ENCODE measurements at places on chromosomes 4 and X.

DNA sequence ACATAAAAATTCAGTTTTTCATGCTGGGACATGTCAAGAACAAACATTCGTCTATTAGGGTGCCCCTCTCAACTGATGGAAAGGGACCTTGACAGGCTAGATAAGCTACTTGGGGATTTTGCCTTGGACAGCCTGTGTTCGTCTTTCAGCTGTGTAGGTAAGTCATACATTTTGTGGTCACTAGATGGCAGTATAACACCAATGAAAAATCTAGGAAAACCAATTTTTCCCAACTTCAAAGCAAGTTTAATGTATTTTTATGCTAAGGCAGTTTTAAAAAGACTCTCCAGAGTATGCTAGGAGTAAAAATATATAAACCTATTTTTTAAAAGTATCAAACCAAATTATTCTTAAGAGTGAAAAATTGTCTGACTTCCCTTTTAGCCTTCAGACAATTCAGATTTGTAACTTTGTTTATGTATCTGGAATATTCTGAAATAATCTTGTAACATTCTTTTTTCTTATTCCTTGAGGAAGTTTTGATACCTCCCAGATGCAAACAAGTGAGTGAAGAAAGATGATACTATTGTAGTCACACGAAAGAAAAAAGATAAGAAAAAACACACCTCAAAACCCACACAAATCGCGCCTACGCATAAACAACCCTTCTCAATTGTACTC, 158.3 kb downstream of the CPE start:
- DNase-seq: peak; percentile 45

DNA sequence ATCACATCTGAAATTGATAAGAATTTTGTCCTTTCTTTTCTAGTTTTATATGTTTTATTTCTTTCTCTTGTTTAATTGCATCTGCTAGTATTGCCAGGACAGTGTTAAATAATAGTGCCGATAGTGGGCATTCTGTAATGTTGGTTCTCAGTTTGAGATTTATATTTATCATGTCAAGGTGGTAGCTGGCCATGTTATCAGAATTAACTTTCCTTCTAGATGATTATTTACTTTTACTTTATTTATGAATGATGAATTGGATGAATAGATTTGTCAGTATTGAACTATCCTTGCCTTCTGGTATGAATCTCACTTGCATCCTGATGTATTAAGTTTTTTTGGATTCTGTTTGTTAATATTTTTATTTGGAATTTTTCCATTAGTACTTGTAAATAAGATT, 42.7 kb downstream of the METAP1 start:
- no peak for DNase-seq

DNA sequence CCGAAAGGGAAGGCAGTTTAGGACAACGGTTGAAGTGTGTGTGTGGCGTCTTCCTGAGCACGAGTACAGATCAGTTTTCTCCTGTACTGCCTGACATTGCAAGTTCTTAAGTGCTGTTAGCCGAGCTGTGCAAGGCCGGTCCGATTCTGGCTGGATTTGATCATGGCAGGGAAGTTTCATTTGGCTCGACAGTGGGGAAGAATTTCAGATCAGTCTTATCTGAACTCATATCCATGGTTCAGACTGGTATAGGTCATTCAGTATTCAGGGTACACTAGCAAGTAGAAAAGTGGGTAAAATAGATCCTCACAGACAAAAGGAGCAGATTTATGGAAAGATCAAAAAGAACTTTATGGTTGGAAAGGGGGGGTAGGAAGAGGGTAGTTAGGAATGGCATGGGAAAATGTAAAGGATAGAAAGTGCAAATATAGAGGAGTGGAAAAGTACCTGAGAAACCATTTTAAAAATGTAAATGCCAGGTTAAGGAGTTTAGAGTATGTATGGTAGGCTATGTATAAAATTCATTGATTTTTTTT, 716 bp downstream of the THAP9 start:
- DNase-seq: no peak

GRCh38 chrX:125826774-125827451, 339.2 kb downstream of the DCAF12L2 start:
- no peak for DNase-seq

DNA sequence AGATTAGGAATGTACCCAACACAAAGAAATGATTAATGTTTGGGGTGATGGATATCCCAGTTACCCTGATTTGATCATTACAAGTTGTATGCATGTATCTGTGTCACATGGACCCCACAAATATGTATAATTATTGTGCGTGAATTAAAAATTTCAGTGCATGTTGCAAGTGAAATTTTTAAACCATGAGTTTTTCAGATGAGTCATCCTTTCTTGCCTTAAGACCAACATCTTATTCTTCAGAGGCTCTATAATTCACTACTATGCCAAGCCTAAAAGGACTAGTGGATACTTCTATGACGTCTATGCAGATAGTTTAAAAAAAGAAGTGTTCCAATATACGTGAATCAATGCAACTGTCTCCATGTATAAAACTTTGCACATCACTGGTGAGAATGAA, 113.0 kb upstream of the SH3RF1 start:
- no peak for DNase-seq

DNA sequence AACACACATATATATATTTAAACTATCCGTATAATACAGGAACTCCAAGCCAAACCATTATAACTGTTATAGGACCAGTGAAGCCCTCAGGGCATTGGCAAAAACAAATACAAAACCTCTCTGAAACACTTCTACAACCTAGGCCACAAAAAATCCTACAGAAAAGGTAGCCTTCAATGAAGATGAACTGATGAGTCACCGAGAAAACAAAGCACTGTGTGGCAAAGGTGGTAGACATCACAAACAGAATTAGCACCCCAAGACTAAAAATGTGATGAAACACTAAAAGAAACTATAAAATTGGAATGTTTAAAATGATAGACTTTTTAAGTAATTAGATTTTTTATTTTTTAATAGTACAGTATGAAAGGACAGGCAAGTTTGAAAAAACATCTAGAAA, 5.5 kb upstream of the HSPA4L start:
- DNase-seq: no peak

- peak; percentile 59 for DNase-seq
Measured at GRCh38 chr4:153142700-153143438, 61.4 kb upstream of the TRIM2 start.

GRCh38 chr4:78484574-78484973, 67.0 kb upstream of the ANXA3 start:
- no peak for DNase-seq

GRCh38 chr4:2045518-2045951, 13.6 kb upstream of the NAT8L start:
- DNase-seq: no peak

DNA sequence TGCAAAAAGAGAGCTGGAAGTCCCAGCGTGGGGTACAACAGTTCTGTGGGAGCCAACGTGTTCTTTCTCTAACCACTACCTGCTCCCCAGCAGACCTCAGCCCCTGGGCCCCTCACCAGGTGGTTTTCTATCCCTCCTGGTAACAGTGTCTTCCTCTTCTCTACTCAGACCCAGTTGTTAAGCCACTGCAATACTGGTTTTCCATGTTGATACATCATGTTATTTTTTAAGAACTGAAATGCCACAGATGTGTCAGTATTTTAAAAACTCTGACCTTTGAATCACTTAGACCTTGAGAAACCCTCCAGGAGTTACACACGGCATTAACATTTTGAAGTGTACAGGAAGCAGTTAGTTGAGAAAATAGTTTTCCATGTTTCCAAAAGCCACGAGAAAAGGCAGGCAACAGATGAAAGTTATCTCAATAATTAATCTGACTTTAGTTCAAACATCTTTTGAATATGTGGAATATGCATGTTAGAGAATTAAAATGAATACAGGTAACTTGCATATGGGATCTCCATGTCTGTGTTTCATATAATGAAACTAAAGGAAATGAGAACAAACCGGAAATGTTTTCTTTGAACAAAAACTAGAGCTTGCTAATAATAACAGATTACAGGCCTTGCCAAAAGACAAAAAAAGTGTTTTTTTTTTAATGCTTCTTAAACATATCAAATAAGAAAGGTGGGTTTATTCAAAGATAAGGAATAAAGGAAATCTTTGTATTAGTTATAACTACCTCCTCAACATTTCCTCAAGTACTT, 108.8 kb downstream of the ZNF827 start:
- no peak for DNase-seq

DNA sequence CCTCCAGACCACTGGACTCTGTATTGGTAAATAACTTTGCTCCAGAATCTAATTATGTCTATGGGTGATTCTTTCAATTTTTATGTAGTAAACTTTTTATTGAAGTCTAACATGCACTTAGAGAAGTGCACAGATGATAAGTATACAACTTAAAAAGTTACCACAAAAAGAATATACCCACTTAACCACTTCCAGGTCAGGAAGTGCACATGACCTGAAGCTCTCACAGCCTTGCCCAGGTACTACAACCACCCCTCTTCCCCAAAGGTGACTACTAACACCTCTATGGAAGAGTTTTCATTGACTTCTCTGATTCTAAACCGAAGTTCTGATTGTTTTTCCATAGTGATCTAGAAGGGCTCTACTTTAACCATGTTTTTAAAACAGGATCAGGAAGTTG, 43.6 kb upstream of the SPRY1 start:
- no peak for DNase-seq

- no peak for DNase-seq
Measured at GRCh38 chr4:24471486-24472160, 112.7 kb downstream of the DHX15 start.

GRCh38 chr4:6154875-6155274, 45.5 kb downstream of the JAKMIP1 start:
- DNase-seq: no peak

DNA sequence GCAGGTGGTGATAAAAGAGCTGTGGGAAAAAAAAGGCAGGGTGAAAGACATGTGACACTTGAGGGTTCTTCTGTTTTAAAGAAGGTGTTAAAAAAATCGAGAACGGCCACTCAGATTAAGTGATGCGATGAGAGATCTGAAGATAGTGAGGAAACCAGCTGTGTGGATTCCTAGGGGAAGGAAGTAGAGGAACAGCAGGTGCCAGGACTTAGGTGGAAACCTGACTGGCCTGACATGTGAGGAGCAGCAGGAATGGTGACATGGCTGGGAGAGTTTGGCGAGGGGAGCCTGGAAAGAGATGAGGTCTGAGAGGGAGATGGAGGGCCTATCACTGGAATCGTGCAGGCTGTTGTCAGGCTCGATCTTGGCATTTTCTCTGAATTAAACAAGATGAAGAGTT, 55.5 kb downstream of the BMPR1B start:
- DNase-seq: no peak

- DNase-seq: no peak
Measured at GRCh38 chrX:136961594-136962135, 72.1 kb downstream of the GPR101 start.

GRCh38 chrX:37455381-37455780, 106.2 kb downstream of the PRRG1 start:
- no peak for DNase-seq

- DNase-seq: no peak
Measured at GRCh38 chr4:110418641-110419040, 57.3 kb upstream of the ENPEP start.

DNA sequence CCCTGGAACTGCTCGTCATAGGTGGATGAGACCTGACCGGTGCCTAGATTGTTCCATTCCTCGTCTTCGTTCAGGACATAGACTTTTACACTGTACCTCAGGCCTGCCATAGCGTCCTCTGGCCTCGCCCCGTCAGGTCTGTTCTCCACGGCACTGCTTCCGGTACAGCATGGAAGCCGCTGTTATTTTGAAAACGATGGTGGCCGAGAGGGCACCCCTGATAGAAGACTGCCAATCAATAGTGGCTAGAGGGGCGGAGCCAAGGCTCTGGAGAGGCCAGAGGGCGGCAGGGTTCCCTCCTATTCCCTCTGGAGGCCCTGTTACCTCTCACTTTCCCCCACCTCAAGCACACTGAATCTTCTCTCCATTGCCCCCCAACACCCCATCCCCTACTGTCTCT, at the start of gene PPP4R3C:
TSS of gene PPP4R3C (minus strand) at position 155 of the 400 bp plus-strand sequence. CDS start at position 110, 45 bp downstream.
- no peak for DNase-seq

GRCh38 chr4:27429364-27429871, 568.8 kb downstream of the STIM2 start:
- no peak for DNase-seq

- no peak for DNase-seq
Measured at GRCh38 chr4:52001616-52002015, 18.5 kb downstream of the LRRC66 start.

DNA sequence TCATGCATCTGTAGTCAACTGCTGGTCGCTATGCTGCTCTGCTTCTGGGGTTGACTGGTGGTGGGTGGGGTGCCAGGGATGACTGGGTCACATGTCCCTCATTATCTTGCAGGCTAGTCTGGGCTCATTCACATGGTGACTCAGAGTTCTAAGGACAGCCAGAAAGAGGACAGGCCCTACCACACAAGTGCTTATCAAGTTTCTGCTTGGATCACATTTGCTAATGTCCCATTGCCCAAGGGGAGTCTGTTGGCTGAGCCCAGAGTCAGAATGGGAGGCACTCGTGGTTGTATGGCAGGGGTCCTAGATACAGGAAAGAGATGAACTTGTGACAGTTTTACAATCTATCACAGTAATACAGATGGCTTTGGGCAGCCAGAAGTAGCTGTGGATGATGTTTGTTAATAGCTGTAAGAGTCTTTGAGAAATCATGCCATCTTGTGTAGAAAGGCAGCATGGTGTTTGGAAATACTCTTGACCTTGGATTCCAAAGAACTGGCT, 221.3 kb downstream of the GPAT3 start:
- DNase-seq: no peak

DNA sequence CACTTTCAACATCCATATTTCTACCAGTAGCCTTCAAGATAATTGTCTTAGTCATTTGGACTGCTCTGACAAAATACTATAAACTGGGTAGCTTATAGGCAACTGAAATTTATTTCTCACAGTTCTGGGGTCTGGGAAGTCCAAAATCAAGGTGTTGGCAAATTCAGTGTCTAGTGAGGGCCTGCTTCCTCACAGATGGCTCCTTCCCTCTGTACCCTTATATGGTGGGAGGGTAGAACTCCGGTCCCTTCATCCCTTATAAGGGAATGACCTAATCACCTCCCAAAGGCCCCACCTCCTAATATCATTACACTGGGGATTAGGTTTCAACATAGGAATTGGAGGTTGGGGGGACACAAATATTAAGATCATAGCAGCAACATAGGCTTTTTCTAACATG, 7.4 kb upstream of the TBC1D25 start:
- DNase-seq: no peak

GRCh38 chr4:54556587-54556986, 101.2 kb upstream of the KIT start:
- DNase-seq: no peak

DNA sequence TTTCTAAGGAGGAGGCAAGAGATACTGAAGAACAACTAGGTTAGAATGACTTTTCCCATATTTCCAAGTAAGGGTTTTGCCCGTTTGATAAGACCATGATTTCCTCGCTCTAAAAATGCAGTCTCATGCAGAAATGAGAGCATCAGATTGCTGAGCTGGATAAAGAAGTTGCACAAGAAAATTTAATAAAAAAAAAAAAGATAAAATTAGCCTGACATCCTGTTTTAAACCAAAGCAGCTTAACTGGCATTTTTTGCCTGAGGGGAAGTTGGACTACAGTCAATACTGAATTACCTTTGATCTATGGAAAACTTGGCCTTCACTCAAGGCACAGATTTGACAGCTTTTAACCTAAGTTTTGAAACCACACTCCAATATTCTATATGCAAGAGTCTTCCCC, 208.4 kb downstream of the GASK1B start:
- DNase-seq: no peak
